Left ventricle myocardium superior (tissue), 1 donor: ENCODE measurements at places on chromosomes 16 and 17. TPM values are rescaled to one million over a fixed set of nuclear protein-coding genes. Genes with fewer than 3 reads are reported as not detected.

The TBX4 gene
- total RNA-seq, result not detected

The KRTAP2-3 gene
- total RNA-seq, result not detected

The RAB11FIP4 gene
- total RNA-seq, result 15.8 TPM

The OR1F1 gene
- not detected for total RNA-seq

The UTS2R gene
- 2.1 TPM for total RNA-seq

The CACNA1H gene
- 3.2 TPM for total RNA-seq

The DNAH2 gene
- total RNA-seq, result 0.05 TPM

The EMC6 gene
- 63.4 TPM for total RNA-seq

- DNase-seq, result no peak
Measured at GRCh38 chr17:69050999-69051775, 9.5 kb downstream of the ABCA9 start.

- no peak for DNase-seq
Measured at GRCh38 chr17:68198931-68199836, 48.7 kb upstream of the AMZ2 start.

DNA sequence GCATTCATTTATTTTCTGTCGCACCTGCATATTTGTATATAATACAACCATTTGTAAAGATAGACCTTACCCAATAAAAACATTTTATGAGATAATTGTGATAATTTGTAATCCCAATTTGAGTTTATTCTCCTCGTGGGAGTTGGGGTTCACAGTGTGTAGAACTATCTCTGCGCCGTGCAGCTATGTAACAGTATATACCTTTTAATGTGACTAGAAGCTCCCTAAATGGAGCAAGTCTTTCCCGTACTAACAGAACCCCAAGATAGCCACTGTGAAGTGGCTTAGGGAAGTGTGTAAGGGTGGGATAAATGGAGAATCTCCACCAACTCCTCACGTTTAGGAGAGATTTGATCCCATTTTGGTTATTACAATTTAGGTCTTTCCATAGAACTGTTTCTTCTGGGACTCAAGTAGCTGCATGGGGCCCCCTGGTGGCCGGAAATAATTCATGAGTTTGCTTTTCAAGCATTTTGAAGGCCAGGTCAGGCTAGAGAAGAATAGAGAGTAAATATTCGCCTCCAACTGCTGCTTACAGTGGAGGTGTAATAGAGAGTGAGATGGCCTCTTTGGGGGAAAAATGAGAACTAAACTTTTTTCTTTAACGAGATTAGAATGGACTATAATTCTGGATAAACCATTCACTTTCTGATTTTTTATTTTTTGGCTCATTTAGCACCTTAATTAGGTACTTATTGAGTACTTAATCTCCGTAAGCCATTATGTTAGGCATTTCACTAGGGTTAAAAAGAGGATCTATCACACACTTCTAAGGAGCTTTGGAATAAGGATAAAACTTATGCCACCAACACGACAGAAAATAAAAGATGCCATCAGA is 4.5 kb downstream of the TMEM100 start:
- peak; percentile 80 for DNase-seq

DNA sequence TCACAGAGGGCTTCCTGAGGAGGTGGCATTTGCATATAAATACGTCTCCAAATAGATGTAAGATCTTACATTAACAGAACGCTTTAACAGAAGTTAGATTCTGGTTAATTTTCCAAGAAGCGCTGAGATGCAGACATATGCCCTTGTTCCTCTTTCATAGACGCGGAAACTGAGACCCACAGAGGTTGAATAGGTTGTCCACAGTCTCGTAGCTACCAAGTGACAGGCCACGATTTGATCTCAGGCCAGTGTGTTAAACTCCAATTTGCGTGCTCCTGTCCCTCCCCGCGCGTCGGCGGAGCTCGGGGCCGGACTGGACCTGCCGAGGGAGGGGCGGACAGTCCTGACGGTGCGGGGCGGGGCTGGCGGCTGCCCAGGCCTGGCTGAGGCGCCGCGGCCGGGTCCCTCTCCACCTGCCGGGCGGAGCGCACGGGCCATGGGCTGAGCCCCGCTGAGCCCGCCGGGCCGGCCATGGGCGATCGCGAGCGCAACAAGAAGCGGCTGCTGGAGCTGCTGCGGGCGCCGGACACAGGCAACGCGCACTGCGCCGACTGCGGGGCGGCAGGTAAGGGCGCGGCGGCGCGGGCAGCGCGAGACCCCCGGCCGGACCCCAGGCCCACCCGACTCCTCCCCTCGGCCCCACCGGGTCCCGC is at the start of gene ADAP2:
Gene ADAP2, plus strand, starts transcription at position 402 of the 653 bp plus-strand sequence. Its CDS starts 70 bp downstream, at position 472.
- peak; percentile 80 for DNase-seq

DNA sequence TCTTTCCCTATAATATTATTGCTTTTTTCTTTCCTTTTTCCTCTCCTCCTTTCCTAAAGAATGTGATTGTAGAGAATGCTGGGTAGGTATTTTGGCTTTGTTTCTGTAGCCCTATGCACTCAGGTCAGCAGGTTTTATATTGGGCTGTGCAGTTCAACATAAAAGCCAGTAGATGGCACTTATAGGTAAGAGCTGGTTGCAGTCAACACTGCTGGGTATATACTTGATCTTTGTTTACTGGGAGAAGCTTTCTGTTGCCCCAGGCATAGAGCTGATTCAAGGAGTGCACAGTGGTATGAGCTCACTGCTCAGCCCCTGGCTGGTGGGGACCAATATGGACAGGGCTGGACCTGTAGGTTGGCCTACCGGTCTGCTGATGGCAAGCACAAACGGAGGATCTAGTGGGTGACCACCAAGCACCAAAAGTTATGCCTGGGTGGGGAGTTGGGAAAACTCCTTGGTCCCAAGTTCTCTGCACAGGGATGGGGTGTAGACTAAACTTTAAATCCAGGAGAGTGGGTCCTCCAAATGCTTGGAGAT is 378.9 kb downstream of the PMP22 start:
- DNase-seq, result no peak

DNA sequence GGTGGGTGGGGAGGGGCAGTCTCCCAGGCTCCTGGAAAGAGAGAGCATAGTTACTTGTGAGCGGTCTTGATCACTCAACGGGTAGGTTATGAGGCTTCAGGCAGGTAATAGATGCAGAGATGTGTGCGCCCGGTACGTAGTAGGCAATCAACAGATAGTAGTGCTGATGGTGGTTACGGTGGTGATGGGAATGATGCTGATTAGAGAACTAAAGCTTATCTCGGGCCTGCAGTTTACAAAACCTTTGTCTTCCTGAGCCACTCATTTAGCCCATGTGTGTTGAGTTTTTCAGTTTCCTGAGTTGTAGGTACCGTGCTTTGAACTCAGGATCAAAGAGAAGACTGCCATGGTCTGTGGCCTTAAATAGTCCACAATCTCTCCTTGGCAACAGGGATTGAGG is 401.0 kb downstream of the SNX29 start:
- DNase-seq, result no peak

DNA sequence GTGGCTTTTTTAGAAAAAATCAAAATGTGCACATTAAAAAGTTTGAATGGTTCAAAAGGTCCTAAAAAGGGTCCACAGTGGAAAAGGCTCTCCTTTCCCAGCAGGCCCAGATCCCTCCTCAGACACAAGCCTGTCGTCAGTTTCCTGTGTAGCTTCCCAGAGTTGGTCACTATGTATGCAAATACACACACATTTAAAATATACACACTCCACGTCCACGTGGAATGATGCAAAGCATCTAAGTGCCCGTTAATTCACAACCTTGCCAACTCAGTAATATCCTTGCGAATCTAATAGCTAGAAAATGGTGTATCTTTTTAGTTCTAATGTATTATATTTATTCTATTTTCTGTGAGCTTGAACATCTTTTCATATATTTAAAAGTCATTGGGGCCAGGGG is 17.7 kb downstream of the NLRC5 start:
- DNase-seq, result no peak

- DNase-seq, result peak; percentile 72
Measured at GRCh38 chr17:80456465-80457235, 19.8 kb downstream of the NPTX1 start.

DNA sequence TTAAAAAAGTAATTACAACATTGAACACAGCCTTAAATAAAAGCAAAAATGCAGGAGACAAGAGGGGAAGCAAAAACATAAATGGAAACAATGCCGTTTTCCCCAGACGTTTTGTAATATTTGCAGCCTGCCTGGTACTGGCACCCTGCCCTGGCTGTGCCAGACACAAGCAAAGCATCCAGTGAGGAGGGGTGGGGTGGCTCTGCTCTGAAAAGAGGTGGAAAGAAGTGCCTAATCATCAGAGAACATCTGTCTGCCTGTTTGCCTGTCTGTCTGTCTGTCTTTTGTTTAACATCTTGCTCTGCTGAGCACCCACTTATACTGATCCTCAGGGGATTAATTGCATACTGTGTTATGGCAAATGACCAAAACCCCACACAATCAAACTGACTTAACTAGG is 62.7 kb downstream of the C16orf82 start:
- no peak for DNase-seq

- no peak for DNase-seq
Measured at GRCh38 chr16:86377251-86378022, 132.9 kb upstream of the FOXF1 start.

GRCh38 chr16:85303354-85303883 is 191.1 kb upstream of the CIBAR2 start:
- peak; percentile 77 for DNase-seq

- DNase-seq, result no peak
Measured at GRCh38 chr17:8338753-8339140, 893 bp upstream of the ODF4 start.

- no peak for DNase-seq
Measured at GRCh38 chr16:8905168-8905762, 23.1 kb downstream of the LITAFD start.

GRCh38 chr17:63232565-63233310 is 213.4 kb downstream of the CYB561 start:
- no peak for DNase-seq

DNA sequence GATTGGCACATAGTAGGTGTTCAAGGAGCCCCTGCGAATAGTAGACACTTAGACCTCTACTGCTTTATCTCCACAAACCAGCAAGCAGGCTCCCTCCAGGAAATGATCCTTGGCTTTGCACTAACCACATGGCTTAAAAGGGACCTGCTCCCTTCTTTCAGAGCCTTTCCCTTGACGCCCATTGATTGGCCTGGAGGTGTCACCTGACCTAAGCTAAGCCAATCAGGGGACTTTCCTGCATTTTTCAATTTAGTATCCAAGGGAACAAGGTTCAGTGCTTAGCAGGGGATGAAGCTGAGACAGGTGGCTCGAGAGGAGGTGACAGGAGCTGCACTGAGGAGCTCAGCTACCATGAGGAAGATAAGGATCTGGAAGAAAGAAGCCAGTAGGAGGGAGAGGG is 52.8 kb downstream of the CLEC19A start:
- no peak for DNase-seq

GRCh38 chr16:57343221-57343620 is 15.4 kb upstream of the CCL22 start:
- DNase-seq, result no peak

DNA sequence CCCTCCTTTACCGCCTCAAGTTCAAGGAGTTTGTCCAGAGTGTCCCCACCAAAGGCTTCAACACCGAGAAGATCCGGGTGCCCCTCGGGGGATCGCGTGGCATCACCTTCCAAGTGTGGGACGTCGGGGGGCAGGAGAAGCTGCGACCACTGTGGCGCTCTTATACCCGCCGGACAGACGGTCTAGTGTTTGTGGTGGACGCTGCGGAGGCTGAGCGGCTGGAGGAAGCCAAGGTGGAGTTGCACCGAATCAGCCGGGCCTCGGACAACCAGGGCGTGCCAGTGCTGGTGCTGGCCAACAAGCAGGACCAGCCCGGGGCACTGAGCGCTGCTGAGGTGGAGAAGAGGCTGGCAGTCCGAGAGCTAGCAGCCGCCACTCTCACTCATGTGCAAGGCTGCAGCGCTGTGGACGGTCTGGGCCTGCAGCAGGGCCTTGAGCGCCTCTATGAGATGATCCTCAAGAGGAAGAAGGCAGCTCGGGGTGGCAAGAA is 1.1 kb downstream of the ARL4D start:
- peak; percentile 48 for DNase-seq
